Uterus (tissue), 4 donors: ENCODE measurements at places on chromosomes 1 and 21. TPM values are rescaled to one million over a fixed set of nuclear protein-coding genes. Genes with fewer than 3 reads are reported as not detected.

DNA sequence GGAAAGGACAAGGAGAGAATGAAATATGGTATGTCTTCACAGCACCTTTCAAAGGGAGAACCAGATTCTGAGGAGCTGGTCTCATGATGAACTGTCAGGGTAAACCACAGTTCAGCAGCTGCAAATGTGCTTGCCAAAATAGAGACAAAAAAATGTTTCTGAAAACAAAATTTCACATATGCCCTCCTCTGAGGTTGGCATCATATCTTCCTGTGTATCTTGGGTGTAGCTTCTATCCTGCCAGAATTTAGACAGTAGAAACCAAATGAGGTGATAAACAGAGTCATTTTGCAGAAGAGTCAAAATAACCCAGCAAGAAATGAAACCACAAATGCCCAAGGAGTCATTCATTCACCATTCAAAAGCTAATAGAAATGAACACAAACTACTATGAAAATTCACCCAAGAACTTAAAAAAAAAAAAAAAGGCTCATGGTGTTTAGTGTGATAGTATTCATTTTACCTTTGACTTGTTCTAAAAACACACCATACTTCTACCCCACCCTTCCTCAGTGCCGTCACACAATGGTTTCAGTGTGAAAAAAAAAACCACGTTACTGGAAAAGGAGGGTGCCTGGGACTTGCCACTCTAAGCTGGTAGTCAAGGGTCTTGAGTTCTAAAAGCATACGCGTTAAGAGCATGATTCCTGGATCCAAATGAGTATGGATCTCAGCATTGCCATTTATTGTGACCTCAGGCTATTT lies 18.5 kb downstream of the SELL start:
- no peak for DNase-seq

Gene ECM1
- 38.5 TPM for total RNA-seq

DNA sequence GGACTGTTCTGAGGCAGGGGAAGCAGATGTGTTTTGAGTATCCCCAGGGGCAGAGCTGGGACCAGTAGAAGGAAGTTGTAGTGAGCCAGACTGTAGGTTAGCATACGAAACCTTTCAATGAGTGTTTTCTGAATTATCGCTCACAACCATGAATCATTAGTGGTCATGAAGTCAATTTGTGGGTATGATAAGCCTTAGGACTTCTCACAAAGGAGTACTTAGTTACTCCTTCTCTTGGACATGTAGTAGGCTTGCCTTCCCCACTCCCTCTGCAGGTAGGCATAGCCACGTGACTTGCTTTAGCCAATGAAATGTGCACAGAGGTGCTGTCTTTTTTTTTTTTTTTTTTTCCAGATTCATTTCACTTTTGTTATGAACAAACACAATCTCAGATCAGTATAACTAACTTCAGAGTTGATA lies 23.9 kb upstream of the FAAH start:
- DNase-seq: no peak

DNA sequence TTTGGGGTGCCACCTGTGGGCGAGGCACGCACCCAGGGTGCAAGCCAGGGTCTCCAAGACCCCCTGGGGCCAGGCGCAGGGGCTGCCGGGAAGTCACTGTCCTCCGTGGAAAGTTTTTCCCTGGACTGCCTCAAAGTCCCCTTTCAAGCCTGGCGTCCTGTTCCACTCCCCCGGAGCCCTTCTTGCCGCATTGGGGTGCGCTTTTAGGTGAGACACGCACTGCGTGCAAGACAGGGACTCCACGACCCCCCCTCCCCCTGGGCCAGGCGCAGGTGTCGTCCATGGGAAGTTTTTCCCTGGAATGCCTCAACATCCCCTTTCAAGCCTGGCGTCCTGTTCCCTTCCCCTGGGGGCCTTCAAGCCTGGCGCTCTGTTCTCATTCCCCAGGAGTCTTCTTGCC lies 137.1 kb downstream of the LIPI start:
- no peak for DNase-seq

DNA sequence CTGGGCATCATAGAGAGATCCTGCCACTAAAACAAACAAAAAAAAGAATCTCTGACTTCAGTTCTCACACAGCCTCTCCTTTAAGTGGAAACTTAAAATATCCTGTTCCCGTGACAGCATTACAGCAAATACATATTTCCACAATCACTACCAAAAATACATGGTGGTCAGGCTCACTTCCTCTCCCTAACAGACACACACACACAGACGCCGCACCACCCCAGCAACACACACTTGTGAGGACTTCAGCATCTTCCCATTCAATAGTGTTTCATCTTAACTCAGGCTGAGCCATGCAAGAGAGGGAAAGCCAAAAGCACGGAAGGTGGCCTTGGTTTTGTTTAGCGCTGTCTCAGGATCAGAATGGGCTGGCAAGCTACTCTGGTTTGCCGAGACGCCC lies 21.9 kb downstream of the KIAA1614 start:
- no peak for DNase-seq

GRCh38 chr1:31182352-31182751 lies 57.3 kb downstream of the NKAIN1 start:
- DNase-seq: peak; percentile 62

DNA sequence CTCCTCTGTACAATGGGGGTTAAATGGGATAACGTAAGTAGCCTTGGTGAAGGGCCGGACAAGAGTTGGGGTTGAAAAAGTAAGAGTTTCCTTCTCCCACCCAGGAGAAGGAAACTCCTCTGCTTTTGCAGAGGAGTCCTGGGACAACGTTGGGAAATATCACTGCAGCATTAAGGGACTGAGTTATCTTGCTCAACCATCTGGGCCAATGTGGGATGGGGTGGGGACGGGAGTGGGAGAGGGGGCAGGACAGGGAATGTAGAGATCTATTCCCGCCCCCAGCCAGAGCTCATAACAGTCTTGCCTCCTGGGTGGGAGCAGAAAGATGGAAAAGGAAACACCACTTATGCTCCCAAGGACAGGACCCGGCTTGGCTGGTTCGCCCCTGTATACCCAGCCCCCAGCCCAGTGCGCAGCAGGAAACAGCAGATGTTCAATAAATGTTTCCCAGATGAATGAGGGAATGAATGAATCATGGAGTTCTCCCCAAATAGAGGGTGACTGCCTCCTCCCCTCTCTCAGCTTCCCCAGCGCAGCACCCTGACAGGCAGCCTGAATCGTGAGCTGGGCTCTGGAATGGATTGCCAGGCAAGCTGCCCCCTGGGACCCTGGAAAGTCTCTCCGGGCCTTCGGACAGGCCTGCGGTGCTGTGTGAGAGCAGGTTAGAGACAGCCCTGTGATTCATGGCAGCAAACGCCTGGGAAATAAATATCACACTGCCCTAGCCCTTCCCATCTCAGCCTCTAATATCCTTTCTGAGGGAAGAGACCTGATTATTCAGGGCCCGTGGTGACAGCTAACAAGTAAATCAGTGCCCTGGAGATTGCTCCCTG lies 24.8 kb downstream of the FBXO2 start:
- no peak for DNase-seq

- DNase-seq: no peak
Observed at GRCh38 chr1:211336775-211337174, 10.1 kb downstream of the TRAF5 start.

DNA sequence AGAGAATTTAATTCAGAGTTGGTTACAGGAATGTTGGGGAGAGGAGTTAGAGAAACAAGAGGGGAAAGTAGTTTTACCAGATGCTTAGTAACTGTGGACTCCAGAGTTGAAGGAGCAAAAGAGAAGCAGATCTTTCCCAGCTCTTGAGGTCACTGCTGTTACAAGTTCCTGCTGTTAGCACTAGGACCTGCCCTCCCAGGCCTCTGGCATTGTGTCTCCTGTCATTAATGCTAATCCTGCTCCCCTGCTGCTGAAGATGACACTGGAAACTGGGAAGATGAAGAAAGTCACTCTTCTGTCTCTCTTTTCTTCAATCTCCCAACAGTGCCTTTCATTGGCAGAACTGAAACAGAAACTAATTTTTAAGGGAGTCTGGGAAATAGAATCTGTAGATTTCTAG lies 845.6 kb downstream of the ADGRL2 start:
- DNase-seq: no peak
